ENCODE measurements at places on chromosomes 1 and 21.

DNA sequence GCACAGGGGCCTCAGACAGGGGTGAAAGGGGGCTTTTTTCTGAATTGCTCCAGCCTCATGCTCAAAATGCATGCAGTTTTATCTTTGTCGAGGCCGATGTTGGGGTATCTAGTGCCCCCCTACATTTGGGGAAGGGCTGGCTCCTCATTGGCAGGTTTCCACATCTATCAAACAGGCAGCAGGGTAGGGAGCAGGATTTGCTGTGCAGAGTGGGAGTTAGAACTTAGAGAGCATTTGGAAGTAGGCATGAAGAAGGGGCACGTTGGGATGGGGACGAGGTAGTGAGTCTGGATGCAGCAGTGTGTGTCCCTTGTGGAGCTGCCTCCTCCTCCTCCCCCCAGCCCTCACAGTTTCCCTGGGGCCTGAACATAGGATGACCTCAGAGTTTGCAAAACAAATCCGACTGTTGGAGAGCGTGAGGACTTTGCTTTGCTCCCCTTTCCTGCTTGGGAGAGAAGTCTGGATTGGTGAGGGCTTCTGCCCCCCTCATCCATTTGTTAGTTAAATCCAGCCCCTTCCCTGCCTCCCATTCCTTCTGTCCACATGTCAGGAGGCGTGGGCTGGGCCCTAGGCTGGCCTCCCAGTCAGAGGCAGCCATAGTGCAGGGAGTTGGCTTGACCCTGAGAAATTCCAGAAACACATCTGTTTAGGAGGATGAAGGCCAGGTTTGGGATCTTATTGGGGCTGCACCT lies 36.9 kb upstream of the GPR37L1 start:
- DNase-seq, result no peak

DNA sequence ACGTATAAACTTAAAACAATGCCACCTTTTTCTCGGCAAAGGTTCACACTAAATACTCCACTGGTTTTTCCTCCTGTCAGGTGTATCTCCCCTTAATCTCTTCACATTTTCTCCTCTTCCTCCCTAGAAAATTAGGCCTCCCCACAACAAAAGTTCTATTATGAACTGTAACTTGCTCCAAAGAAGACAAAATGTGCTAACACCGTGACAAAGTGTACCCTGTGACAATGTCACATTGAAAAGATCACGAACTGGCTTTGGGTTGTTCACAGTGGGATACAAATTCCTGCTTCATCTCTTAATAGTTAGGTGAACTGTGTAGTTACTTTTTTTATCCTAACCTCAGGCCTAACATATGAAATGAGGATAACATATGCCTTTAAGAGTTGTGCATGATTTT lies 6.0 kb downstream of the NUCKS1 start:
- DNase-seq, result no peak

DNA sequence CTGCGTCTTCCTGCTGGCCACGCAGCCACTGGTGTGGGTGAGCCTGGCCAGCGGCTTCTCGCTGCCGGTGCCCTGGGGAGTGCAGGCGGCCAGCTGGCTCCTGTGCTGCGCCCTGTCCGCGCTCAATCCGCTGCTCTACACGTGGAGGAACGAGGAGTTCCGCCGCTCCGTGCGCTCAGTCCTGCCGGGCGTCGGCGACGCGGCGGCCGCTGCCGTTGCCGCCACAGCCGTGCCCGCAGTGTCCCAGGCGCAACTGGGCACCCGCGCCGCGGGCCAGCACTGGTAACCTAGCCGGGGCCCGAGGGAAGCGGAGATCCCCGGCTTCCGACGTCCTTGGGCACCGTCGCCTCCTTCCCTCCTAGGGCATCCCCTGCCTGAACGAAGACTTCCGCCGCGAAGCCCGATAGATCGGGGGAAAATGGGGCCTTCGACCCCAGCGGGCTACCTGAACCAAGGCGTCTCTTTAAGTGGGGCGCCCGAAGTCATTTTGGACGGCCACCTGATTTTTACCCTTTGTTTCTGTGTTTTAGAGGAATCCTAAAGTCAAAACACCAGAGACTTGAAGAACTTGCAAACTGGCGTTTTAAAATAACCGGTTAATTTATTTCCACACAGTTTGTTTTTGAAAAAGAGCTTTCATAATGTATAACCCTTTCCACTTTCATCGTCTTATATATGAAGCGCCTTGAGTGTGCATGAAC lies 2.0 kb downstream of the GPR88 start:
- DNase-seq, result no peak

- no peak for DNase-seq
Observed at GRCh38 chr1:172466795-172467407, 23.0 kb upstream of the PIGC start.

GRCh38 chr1:180931529-180931928 lies 18.8 kb downstream of the KIAA1614 start:
- DNase-seq, result no peak

GRCh38 chr1:43660355-43660754 lies 10.4 kb downstream of the KDM4A start:
- no peak for DNase-seq

- DNase-seq, result no peak
Observed at GRCh38 chr1:200665861-200666260, 3.8 kb downstream of the DDX59 start.

DNA sequence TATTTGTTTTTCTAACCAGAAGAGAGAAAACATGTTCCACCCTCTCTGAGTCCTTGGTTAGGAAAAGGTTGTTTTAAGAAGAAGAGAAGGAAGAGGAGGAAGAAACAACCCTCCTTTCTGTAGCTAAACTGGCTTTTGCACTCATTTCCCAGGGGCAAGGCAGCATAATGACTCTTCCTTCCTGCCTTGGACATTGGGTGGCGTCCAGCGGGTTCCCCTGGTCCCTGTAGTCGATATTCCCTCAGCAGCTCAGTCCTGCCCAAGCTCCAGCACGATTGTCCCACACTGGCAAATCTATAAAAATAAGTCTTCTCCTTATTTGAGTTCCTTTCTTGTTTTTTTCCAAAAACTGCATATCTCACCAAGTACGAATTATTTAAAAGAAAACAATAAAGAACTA lies 81.2 kb downstream of the TEX35 start:
- DNase-seq, result no peak

GRCh38 chr1:32754317-32755097 lies 51.9 kb upstream of the SYNC start:
- no peak for DNase-seq

DNA sequence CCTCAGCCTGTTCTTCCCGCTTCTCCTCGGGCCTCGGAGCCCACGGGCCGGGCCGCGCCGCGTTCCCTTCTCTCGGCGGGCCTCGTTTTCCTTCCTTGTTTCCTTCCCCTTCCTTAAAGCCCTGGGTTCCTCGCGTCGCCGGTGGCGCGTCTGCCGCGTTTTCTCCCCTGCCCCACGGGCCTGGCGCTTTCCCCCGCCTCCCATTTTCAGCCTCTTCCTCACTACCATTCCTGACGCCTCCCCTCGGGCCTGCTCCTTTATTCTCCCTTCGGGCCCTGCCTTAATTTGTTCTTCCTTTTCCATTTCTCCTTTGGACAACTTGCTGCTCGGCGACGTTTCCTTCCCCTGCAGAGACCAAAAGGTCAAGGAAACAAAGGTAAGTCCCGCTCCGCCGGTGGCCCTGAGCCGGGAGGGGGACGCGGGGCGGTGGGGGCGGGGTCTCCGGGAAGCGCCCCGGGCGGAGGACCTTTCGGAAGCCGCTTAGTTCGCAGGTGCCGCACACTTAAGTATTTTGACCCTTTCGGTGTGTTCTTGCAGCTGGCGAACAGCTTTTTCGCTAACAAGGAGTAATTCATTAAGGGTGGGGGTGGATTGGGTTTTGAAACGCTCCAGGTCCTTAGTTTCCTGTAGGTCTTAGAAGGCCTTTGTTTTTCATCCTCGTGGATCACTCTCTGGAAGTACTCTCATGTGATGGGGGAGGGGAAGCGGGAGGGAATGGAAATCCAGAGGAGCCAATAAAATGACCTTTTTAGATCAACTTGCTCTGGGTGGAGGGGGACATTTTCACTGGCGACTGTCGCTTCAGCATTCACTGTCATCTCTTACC lies 780 bp downstream of the YTHDF2 start:
- no peak for DNase-seq

DNA sequence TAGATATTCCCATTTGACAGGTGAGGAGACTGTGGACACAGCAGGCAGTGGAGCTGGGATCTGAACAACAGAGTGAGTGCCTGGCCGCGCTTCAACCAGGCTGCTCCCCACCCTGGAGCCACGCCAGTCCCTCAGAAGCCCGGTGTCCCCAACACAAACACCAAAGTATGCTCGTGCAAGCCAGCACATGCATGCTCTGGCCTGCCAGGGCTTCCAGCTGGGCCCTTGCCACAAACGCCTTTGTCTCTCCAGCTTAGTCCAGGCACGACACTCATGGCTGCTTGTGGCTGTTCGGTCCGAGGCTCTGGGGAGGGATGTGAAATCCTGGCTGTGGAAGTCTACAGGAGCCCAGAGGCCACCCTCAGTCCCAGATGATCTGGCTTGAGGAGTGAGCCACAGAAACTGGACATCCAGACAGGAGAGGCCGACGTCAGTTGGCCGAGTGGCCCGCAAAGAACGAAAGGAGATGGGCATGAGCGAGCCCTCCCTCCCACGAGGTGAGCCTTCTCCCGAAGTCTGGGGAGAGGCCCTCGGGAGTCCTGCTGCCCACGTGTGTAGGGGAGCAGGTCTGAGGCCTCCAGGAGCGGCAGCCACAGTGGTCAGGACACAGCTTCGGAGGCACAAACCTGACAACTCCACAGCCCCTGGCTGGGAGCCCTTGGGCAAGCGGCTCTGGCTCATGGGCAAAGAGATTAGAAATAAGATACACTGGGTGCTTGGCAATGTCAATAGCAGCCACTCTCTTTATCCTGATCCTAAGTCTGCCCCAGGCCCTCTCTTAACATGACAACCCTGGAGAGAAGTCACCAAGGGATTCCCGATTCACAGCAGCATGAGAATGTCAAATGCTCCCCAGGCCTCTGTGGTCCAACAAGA lies 117.1 kb upstream of the IFFO2 start:
- DNase-seq, result no peak

GRCh38 chr1:150332651-150333290 lies 11.4 kb downstream of the PRPF3 start:
- no peak for DNase-seq

DNA sequence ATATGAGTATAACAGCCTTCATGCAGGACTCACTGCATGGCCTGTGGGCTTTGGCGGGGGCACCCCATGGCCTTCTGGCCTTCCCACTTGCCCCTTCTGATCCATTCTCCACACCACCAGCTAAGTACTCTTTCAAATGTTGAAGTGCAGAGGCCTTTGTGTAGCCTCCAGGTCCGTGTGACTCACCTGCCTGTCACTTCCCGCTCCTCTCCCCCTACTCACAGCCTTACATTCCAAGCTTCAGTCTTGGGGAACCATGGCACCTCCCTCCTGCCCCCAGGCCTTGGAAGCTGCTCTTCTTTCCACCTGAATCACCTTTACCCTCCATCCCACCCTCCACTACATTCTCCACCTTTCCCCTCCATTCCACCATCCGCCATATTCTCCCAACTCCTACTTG lies 69.6 kb downstream of the PGM1 start:
- DNase-seq, result no peak

DNA sequence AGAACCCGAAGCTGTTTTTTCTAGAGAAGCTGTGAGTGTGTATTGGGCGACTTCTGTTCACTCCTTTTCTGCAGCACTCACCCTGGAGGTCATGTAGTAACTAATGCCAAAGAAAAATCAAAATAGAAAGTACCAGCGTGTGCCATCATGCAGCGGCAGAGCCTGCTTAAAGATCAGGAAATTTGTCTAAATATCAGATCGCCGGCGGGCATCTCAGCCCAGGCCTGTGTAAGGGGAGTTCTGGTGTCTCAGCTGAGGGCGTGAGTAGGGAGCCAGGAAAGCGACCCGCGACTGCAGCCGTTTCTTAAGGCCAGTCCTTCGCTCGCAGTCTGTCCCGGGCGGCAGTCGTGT lies 768 bp downstream of the EDARADD start:
- no peak for DNase-seq

DNA sequence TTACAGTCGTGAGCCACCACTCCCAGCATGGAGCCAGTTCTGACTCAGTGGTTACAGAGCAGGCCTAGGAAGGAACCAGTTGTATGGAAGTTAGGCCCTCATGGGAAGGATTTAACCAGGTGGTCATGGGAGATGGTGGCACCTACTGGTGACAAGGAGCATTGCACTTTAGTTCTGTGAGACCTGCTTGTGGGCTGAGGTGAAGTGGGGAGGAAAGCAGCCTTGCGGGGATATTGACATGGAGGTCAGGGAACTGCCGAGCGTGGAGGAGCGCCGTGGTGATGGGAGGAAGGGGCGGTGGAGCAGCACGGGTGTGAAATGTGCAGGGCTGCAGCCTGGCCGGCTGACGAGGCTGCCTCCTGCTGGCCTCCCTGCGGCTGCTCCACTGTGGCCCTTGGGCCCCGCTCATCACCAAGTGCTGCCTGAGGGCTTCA lies 100.4 kb downstream of the GALNT2 start:
- no peak for DNase-seq

DNA sequence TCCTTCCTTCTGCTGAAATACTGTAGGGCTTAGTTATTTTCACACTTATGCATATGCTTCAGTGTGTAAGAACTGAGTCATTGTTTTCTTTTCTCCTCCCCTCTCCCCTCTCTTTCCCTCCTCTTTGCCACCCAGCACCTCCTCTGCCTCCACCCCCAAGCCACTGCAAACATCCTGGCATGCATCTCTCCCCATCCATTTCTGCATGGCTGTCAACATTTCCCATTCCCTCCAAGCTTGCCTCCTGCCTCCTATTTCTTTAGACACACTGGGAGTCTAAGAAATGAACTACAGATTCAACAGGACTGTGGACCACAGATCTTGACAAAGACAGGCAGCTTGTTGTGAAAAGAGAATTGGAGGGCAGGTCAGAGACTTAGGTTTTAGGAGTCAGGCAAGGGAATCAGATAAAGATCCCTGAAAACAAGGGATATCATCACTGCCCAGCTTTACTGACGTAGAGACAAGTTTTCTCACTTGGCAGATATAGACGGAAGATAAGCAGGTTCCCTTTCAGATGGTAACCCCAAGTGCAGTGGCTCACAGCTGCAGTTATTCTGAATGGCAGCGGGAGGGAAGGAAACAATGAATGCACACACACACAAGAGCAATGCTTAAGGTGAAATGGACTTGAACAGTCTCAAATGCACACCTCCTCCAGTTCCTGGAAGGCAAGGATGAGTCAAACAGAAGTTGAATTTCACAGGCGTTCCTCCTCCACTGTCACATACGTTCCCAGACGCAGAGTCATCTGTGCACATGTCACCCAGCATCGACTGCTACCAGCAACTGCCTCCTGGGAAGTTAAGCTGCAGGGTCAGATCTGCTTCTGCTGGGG lies 56.1 kb downstream of the HIVEP3 start:
- DNase-seq, result no peak

DNA sequence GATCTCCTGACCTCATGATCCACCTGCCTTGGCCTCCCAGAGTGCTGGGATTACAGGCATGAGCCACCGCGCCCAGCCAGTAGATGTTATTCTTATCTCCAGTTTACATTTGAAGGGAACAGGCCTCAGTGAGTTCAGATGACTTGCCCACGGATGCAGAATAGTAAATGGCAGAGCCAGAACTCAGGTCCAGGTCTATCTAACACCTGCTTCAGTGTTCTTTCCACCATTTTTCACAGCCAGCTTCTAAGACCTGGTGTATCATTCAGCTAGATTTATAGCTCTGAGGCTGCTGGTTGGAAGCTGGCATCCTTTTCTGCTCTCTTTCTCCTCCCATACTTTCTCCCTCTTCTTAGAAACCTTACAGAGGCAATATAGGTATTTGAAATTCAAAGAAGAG lies 10.8 kb downstream of the FABP3 start:
- DNase-seq, result no peak

- DNase-seq, result no peak
Observed at GRCh38 chr1:46203738-46204405, 738 bp downstream of the LURAP1 start.
